ENCODE measurements at places on chromosomes 1 and 21.

DNA sequence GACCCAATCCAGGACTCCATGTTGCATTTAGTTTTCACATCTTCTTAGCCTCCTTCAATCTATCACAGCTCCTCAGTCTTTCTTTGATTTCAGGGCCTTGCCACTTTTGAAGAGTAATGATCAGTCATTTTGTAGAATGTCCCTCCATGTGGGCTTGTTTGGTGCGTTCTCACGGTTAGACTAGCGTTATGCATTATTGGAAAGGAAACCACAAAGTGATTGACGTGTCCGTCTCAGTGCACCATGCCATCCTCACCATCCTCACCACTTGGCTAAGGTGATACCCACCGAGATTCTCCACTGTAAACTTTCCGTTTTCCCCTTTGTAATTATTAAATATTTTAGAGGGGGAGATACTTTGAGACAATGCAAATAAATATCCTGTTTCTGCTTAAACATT, 59.6 kb upstream of the OLIG2 start:
- no peak for DNase-seq

DNA sequence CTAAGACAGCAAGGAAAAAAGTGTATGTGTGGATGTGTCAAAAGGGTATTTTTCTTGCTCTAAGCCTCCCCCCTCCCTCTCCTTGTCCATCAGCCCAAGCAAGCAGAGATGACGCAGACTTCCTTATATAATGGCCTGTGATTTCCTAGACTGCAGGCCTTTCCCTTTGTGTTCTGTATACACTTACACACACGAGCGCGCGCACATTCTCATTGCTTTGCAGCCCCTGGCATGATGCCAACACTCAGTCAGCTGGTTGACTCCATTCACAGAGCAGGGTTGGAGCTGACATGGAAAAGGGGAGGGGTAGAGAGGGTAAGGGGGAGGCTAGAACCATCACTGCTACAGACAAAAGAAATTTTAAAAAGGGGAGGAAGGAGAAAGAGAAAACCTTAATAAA, 41.8 kb downstream of the GATAD2B start:
- peak; percentile 91 for DNase-seq

GRCh38 chr1:228487336-228488124, at the start of gene RNF187:
TSS of gene RNF187 (plus strand) at chr1:228487382.
- DNase-seq, result no peak

- DNase-seq, result no peak
These were observed 544 bp downstream of the PPM1J start for GRCh38 chr1:112714313-112715263.

- DNase-seq, result peak; percentile 37
These were observed 173.7 kb downstream of the ZBTB18 start for GRCh38 chr1:244224487-244225430.

- no peak for DNase-seq
These were observed 33.6 kb downstream of the RUNX1 start for GRCh38 chr21:35015435-35016024.

GRCh38 chr1:224929335-224930237, at the start of gene DNAH14:
TSS of gene DNAH14 (plus strand) at chr1:224929675. CDS start at chr1:224952703, 23,028 bp downstream.
- no peak for DNase-seq

GRCh38 chr1:234381699-234382555, 8.7 kb downstream of the COA6 start:
- DNase-seq, result no peak

GRCh38 chr1:19596065-19596713, 47.9 kb upstream of the NBL1 start:
- no peak for DNase-seq

DNA sequence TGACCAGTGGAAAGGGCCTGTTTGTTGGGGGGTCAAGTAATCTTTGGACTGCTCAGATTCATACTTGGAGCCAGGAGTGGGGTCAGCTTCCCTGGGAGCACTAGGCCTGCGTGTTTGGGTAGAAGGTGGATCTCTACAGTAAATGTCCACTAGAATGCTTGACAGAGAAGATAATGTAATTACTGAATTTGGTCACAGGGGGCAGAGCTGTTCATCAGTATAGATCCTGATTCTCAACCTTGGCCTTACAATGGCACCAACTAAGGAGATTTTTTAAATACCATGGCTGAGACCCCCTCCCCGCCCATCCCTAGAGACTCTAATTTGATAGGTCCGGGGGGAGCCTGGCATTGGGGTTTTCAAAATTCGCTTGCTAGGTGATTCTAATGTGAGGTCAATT, 217.5 kb upstream of the PLXNA2 start:
- no peak for DNase-seq

GRCh38 chr21:45630876-45631275, 12.6 kb upstream of the PCBP3 start:
- DNase-seq, result no peak

GRCh38 chr1:85894651-85895050, 186.4 kb upstream of the ZNHIT6 start:
- peak; percentile 26 for DNase-seq

DNA sequence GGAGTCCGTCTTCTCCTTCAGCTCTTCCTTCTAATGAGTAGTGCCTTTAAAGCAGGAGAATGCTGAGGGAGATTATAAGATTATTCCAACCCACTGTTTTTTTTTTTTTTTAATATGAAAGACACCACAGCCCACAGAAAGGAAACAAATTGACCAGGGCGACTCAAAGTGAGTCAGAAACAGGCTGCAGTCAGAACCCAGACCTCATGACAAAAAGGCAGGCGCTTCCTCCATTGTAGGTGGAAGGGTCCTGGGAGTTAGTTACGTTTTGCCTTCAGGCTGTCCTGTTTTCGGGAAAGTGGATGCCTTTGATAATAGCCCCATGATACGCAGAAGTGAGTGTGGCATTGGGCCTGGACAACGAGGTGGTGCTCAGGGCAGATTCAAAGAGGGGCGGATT, 21.0 kb downstream of the PLXNA2 start:
- DNase-seq, result no peak

- DNase-seq, result no peak
These were observed 44.2 kb upstream of the NEGR1 start for GRCh38 chr1:72326494-72326893.

GRCh38 chr1:27349784-27350662, 8.2 kb downstream of the SYTL1 start:
- DNase-seq, result no peak

DNA sequence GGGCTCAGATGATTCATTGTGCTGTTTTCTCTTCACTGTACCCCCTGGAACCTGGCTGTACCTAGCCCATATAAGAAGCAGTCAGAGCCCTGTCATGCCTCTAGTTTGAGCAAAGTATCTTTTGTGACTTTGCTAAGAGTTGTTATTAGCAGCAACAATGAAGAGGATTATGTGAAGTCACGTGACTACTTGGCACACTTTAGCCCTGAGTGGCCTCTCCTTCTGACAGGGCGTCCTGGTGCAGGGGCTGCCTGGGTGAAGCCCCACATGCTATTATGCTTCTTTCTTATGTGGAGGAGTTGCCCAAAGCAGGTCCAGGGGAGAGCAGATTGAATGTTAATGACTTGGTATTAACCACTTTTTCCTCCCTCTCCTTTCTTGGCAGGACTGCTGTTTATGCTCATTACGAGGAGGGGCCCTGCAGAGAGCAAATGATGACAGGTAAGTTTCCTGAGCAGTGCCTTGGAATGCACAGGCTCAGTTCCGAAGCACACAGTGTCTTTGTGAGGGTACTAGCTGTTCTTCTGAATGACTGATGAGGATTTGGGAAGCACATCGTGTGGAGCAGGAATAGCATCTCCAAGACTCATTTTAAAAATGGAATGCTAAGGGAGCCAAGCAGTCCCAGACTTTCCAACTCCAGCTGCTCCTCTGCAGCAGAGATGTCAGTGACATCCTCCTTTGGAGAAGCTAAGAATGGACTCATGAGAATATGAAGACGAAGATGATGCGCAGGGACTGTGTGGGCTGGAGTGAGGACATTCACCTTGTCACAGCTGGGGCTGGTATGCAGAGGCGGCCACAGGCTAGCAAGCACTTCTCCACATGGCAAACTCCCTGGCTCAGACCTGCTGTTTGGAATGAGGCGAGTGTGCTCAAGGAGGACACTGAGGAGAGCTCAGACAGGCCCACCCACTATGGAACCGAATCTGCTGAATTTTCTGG, 15.2 kb upstream of the ST3GAL3 start:
- DNase-seq, result no peak

GRCh38 chr1:197415221-197415620, 147.2 kb downstream of the CRB1 start:
- no peak for DNase-seq

DNA sequence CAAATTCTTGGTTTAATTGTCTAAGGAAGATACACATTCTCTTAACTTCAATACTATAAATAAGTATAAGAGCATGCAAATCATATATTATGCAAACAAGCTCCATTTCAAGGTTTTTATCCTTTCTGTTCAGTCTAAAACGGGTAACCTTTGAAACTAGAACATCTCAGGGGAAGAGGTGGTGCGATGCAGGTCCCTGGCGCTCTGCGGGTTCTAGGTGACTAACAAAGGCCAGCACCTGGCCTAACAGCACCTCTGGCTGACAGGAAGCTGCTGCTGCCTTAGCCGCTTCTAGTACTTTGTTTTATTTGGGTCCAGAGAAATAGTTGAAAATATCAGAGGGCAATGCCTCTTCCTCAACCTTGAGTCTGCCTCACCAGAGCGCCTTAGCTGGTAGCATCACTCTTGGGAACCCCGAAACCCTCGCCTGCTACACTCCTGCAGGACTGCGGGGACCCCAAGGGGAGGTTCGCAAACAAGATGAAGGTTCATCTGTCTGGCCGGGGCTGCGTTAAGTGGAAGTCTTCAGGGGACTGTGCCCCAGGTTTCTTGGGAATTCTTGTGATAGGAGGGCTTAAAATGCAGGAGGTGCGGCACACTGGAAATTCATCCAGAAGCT, 45.5 kb downstream of the PRDM15 start:
- DNase-seq, result no peak

DNA sequence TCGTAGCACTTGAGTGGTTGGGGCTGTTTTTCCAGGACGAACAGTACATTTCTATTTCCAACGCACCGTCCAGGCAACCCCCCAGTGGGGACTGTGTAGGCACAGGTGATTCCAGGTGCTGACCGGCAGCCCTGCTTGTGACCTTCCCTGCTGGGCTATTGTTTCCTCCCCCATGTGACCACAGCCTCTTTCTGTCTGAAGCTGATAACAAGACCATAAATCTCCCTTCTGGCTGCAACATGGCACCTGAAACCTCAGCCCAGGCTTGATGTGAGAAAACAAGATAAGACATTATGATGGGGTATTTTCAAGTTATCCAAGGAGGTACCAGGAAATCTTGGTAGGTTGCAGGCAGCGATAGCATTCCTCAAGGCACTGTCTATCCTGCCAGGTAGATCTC, 48.2 kb downstream of the HLX start:
- no peak for DNase-seq

- DNase-seq, result no peak
These were observed 149.2 kb downstream of the PSMG1 start for GRCh38 chr21:39033878-39034589.

GRCh38 chr21:41375875-41376274, 14.0 kb downstream of the MX2 start:
- DNase-seq, result no peak

- no peak for DNase-seq
These were observed 40.1 kb downstream of the ADGRL2 start for GRCh38 chr1:81840805-81841204.

DNA sequence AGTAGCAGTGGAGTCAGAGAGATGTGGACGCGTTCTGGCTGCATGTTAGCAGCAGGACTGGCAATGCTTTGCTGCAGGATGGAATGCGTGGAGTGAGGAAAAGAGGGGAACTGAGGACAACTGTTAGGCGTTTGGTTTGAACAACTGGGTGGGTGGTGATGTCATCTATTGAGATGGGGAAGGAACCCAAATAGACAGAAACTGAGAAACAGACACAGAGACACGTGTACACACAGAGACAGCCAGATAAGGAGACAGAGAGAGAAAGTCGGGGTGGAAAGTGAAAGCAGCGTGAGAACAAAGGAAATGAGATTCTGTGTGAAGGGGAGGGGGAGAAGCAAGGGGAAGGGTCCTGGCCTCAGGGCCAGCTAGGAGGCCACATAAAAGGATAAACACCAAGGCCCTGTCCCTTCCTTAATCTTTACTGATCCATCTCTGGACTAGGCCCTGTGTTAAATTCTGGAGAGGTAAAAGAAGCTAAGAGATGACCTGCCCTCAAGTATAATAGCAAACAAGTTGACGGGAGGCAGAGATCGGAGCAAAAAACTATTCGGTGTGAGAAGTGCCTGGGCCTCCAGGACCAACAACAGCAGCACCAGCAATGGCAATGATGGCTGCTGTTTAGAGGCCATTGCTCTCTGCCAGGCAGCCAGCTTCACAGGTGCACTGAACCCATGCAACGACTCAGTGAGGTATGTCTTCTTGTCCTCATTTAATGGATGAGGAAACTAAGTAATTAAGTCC, 31.6 kb downstream of the VWA5B1 start:
- DNase-seq, result no peak

DNA sequence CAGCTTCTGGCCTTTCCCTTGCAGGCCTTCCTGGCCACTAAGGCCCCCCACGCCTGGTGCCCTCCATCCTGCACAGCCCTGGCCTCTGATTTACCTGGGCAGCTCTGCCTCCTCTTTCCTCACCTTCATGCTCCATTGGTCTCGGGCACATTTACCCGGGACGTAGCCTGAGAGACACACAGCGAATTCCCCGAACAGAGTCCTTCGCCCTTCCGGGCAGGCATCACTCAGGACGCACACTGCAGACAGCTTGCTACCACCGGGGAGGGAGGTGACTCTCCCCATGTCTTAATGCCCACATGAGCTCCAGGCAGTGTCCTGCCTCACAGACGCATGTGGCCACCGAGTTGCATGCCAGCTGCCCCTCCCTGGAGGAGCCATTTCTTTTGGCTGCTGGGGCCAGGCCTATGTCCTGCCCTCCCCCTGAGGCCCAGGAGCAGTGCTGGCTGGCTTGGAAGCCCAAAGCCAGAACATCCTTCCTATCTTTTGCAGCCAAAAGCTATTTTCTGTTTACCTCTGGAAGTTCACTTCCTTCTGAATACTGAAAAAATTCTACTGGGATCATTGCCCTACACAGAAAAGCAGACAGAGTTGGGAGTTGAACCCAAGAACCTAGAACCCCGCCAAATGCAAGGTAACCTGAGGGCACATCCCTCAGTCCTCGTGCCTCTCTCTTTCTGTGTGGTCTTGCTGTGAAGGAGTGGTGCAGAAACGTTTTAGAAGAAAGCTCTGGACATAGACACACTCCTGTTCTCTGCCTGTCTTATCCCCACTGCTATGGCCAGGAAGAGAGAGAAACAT, 209.5 kb downstream of the TOMM20 start:
- no peak for DNase-seq

- DNase-seq, result no peak
These were observed 64.1 kb upstream of the NTPCR start for GRCh38 chr1:232886271-232886670.

DNA sequence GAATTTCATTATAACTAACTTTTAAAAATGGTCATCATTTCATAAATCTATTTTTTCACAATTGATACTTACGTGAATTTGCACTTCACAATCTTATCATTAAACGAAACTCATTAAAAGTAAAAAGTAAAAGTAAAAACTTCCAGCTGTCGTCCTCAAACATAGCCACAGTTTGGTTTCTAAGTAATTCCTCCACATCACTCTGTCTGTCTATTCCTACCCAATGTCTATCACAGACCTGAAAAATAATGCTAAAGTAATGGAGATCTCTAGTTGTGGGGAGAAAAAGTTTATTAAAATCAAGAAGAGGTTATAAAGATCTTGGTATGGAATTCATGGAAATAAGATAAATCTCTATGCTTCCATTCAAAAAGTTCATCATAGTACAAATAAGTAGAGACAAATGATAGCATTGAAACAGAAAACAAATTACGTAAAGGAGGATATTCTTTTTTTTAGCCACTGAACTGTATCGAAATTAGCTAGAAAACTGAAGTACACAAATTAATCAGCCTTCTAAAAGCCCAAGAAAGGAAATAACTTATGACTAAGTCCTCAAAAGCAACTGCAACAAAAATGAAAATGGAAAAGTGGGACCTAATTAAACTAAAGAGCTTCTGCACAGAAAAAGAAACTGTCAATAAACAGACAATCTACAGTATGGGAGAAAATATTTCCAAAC, 148.6 kb downstream of the TIAM1 start:
- no peak for DNase-seq

Measured in SK-N-MC (cell line).